GM04503 (cell line): ENCODE measurements at places on chromosomes 13 and 19.

DNA sequence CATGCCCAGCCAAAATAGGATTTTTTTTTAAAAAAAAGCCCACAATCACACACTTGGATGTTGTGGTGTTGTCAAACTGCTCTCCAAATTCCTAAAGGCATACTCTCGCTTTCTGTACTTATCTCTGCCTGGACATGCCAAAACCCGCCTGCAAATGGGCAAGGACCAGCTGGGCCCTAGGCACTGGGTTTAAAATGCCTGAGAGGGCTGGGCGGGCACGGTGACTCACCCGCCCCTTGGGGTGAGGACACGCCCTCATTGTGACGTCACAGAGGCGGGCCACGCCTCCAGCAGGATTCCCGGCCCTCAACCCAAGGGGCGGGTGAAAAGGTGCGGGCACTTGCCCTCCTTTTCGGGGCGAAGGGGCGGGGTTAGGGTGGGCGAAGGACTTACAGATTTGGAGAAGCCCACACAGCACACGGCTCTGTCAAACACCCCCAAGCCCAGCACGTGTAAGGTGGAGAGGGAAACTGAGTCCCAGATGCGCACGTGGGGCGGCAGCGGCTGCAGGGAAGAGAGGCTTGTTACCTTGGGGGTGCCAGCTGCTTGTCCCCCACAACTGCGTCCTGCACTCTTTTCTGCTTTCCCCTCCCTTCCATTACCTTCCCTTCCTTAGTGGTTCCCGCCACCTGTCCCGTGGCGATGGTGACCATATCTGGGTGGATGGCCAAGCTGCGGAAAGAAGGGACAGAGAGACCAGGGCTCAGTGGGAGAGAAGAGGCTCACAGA is 6.6 kb downstream of the EML2 start:
- peak; percentile 80 for DNase-seq

GRCh38 chr19:28583713-28584112 is 629.2 kb downstream of the UQCRFS1 start:
- no peak for DNase-seq

- no peak for DNase-seq
These were observed 39.9 kb upstream of the CCNE1 start for GRCh38 chr19:29771708-29772414.

DNA sequence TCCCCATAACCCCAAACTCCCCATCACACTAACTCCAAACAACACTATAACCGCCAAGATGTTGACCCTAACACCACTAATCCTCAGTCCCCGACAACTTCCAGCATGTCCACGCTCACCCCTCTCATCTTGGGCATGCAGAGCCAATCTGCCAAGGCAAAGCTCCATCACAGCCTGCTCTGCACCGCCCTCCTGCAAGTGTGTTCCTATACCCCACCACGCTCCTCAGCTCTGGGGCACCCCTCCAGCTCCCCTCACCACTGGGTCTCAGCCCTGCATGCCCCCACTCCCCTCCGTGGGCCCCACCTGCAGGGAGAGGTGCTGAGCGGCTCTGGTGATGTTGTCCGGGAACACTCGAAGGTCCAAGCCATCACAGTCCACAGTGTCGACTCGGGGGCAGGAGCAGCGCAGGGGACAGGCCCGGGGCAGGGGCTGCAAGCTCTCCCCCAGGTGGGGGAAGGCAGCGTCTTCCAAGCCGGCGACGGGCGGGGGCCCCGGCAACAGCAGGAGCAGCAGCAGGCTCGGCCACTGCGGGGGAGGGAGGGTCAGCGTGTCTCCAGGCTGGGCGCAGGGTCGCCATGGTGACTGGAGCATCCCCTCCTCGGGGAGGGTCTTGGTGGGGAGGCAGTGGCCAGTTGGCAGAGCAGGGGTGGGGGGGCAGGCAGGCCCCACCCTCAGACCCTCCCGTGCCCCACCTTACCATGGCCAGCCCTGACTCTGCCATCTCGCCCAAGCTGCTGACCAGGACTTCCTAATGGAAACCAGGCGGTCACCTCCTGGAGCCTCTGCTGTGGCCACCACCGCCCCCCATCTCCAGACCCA is 527 bp downstream of the PODNL1 start:
- DNase-seq, result no peak

DNA sequence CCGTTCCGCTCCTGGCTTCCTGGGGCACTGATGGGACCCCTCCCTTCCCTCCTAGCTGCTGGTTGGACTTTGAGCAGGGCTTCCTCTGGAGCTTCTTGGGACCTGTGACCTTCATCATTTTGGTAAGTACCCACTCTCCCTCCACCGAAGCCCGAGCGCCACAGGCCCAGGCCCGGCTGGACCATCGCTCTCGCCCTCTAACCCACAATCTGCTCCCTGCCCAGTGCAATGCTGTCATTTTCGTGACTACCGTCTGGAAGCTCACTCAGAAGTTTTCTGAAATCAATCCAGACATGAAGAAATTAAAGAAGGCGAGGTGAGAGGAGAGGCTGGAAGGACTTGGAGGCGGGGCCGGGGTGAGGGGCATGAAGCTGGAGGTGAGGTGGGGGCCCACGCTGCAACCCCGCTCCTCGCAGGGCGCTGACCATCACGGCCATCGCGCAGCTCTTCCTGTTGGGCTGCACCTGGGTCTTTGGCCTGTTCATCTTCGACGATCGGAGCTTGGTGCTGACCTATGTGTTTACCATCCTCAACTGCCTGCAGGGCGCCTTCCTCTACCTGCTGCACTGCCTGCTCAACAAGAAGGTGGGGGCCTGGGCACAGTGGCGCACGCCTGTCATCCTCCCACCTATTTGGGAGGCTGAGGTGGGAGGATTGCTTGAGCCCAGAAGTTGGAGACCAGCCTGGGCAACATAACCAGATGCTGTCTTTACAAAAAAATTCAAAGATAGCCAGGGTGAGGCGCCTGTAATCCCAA is 12.3 kb downstream of the DDX39A start:
- no peak for DNase-seq

DNA sequence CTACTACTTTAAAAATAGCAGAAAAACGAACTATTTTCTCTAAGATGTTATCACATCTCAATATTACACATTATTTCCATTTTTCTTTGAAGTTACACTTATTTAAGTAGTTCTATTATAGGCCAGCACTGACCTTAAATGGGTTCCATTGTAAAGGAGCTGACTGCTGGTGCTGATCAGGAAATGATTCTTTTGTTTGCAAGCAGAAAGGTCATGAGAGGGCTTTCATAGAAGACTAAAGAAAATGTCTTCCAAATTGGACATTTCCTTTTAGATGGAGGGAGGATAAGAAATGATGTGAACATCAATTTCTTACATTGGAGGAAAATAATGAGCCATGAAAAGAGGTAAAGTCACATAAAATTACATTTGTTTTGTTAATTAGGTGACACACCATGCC is 96.2 kb downstream of the SUCLA2 start:
- DNase-seq, result no peak

DNA sequence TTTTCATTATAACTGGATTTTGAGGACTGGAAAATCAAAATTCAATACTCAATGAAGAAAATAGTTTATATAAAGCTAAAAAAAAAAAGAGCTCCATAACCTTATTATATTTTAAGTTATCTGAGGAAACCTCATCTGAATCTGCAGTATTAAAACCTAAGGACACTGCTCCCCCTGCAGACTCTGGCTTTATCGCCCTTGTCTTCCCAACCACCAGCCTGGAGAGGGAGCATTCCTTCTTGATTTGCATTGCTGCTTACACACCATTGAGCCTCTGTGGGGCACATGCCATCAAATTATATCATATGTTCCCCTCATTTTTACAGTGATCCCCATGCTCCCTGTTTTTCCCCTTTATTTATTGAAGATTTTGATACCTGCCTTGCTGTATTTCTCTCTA is 871.4 kb upstream of the GPC6 start:
- DNase-seq, result no peak

- DNase-seq, result no peak
These were observed 12.1 kb downstream of the PRR22 start for GRCh38 chr19:5772416-5772815.
